Endothelial cell of umbilical vein (primary cell): ENCODE measurements at places on chromosomes 3 and 15.

DNA sequence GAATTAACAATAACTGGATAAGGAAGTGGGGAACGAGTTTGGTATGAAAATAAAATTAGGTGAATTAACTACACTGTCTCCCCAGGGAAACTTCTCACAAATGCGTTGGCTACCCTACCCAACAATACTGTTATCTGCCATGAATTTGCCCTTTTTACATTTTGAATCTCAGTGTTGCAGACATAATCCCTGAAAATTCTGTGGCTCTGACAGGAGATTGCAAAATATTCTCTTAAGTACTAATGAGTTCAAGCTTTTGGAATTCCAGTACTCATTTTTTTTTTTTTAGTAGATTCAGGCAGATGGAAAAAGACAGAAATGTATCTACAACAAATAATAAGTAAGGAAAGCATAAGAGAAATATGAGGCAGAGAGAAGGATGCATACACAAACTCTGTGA, 332.6 kb downstream of the LSAMP start:
- no peak for DNase-seq

DNA sequence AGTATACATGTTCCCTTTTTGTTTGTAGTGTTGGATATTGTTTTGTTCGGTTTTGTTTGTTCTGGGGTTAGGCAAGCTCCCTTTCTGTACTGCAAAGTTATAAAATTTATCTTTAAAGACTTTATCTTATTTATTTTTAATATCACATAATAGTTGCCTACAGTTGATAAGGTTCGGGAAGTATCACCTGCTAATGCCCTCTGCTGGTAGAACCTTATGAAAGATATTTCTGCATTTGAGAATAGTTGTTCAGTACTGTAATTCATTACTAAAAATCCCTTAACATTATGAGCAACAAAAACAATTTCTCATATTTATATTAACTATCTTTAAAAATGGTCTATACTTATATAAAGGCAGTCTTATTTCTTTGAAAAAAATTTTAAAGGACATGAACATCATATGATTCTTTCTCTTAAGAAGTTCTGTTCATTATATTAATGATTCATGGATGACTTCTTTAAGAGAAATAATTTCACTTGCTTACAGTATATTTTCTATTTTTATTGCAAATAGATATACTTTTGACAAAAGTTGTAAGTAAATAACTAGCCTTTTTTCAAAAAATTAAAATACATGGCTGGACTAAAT, 1126.8 kb downstream of the SI start:
- DNase-seq, result no peak

DNA sequence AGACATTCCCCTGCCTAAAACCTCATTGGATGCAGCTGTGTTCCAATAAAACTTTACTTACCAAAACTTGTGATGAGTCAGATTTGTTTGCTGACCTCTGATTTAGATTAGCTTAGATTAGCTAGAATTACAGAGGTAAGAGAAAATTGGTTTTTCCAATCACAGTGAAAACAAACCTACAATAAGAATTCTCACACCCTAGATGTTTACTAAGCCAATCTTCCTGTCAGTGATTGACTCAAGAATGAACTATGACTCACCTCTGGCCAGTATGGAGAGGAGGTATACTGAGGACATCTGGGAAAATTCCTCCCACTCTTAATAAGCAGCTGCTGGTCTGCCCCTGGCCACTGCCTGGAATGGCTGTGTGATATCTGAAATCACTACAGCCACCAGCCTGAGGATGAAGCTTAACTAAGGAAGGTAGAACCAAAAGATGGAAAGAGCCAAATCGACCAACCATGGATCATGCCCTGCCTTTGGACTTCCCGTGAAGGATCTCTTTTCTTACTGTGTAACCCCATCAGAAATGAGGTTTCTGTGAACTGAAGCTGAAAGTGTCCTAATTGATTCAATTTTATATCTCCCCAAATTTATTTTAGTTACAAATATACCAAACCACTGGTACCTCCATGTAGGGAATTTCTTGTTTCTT, 19.0 kb upstream of the GHSR start:
- peak; percentile 91 for DNase-seq

DNA sequence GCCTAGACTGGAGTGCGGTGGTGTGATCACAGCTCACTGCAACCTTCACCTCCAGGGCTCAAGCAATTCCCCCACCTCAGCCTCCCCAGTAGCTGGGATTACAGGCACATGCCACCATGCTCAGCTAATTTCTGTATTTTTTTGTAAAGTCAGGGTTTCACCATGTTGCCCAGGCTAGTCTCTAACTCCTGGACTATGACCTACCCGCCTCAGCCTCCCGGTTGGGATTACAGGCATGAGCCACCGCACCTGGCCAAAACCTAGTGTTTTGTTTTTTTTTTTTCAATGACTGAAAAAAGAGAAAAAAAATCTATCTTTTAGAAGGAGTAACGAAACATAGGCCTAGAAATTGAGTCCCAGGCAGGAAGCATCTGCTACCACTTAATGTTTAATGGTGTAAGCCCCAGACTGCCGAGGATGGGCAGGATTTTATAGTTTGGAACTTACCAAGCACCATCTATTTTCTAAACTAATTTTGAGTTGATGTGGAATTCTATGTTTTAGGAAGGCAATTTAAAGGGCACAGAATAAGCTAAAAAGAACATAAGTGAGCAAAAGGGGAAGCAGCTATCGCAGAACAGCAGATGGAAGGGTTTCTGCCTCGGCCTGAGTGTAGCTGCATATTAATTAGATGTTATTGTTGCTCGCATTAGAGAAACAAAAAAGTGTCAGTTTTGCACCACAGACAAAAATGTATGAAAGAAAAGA, 24.2 kb upstream of the CA12 start:
- no peak for DNase-seq

GRCh38 chr15:48962662-48963523, 826 bp downstream of the SHC4 start:
- DNase-seq, result peak; percentile 39

GRCh38 chr3:161559177-161559998, 62.8 kb downstream of the OTOL1 start:
- peak; percentile 21 for DNase-seq

GRCh38 chr3:28042707-28043106, 198.7 kb upstream of the CMC1 start:
- no peak for DNase-seq

DNA sequence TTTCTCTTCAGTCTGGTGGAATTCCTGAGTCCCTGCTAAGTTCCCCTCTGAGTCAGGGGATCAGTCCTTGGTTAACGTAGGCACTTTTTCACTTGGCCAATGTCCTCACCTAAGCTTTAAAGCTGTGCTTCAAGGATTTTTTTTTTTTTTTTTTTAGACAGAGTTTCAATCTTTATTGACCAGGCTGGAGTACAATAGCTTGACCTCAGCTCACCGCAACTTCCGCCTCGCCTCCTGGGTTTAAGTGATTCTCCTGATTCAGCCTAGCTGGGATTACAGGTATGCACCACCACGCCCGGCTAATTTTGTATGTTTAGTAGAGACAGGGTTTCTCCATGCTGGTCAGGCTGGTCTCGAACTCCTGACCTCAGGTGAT, 220.3 kb downstream of the STT3B start:
- no peak for DNase-seq

DNA sequence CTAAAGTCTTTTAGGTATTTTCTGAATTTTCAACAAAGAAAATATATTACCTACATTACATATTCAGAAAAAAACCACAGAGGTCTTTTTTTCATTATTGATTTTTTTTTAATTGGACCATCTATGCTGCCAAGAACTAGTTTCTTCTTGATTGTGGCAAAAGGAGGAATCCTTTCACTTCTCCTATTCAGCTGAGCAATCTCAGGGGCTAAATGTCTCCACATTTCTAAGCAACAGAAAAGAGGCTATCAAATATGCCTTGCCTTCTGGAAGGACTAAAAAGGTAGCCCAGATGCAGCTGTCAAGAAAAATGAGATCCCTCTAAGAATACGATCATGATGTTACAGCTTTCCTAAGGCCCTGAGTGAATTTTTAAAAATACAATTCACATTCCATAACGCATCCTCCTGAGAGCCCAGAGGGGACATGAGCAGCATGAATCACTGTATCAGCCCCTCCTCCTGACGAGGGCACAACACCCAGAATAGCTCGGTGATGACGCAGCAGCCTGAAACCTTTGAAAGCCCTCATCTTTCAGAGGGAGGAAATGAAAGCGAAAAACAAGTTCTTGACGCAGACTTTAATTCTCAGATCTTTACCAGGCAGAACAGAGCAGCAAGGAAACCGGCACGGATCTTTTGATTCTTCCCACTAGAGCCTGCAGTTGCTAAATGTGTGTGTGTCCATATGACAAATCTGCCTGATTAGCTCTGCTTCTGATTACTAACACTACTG, 24.6 kb downstream of the RUBCN start:
- peak; percentile 98 for DNase-seq

DNA sequence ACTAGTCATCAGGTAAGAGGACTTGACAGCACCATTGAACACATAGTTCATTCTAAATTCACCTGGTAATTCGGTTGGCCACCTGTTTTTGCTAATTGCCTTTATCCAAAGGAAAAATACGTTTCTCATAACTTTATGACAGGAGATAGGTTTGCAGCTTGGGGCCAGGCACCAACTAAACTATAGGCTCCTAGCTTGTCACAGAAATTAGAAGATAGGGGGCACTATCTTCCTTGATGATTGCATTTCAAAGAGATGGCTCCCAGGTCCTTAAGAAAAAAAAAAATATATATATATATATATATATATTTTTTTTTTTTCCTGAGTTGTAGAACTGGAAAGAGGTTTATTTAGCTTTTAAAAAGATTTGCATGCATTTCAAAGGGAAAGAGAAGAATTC, 563.6 kb downstream of the NAALADL2 start:
- no peak for DNase-seq

- no peak for DNase-seq
Measured at GRCh38 chr15:34252545-34252944, 27.7 kb downstream of the EMC4 start.

- no peak for DNase-seq
Measured at GRCh38 chr3:145272684-145273083, 888.3 kb downstream of the PLOD2 start.

DNA sequence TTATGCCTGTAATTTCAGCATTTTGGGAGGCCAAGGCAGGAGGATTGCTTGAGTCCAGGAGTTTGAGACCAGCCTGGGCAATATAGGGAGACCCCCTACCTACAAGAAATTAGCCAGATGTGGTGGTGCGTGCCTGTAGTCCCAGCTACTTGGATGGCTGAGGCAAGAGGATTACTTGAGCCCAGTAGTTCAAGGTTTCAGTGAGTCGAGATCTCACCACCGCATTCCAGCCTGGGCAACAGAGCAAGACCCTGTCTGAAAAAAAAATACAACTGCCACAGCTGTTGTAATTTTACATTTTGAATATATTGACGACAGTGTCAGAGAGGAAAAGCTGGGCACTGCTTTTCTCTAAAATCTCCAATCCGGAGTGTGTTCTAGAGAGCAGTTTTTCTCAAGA, 21.2 kb downstream of the TATDN2 start:
- DNase-seq, result no peak

- no peak for DNase-seq
Measured at GRCh38 chr15:63389902-63390670, 8.4 kb upstream of the CA12 start.

DNA sequence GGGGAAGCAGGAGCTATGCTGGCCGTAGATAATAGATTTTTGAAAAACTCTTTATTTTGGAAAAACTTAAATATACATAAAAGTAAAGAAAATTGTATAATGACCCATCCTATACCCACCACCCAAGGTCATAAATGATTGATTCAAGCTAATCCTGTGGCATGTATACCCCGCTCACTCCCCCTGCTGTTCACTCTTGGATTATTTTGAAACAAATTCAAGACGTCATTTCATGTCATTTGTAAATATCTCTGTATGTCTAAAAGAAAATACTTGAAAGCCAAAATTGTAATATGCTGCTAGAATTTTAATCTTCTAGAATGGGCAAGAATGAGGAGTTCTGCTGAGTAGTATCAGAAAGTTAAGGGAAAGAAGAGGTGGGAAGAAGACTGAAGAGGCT, 241.7 kb downstream of the FEZF2 start:
- DNase-seq, result peak; percentile 47

DNA sequence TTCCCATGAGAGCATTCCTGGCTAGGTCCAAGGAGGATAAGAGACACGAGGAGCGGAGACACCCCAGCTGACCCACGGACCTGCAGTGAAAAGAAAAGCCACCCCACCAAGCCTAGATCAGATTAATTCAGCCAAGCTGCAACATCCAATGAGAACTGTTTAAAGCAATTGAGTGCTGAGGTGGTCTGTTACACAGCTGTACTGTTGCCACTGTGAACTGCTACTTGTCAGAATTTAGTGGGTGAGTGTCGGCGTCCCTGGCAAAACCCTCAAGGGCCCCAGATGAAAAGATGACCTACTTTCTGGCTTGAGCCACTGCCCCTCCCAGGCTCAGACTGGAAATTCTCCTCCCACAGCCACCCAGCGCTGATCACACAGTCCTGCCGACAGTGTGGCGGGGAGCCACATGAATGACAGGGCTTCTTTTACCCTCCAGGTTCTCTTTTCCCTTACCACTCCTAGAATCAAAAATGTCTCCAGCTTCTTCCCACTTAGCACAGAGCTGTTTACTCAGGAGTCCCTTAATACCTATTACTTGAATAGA, 26.4 kb upstream of the KBTBD12 start:
- no peak for DNase-seq

- no peak for DNase-seq
Measured at GRCh38 chr15:36029606-36030210, 483.7 kb upstream of the DPH6 start.

DNA sequence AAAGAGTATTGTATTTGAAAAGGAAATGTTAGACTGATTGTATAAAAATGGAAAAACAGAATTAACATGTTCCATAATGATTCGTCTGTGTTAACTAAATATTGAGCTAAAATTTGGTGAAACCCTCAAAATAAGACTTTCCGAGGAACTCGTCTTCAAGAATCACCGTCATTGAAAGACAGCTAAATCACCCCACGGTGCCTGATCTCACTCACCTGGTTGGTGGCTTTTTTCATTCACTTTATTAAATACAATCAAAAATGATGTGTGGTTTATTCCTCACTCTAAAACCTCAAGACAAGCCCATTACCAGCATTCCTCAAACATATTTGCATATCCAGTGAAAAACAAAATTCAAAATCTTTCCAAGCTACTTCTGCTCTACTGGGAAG, 153.9 kb downstream of the FOXP1 start:
- no peak for DNase-seq

GRCh38 chr3:55668359-55668758, 181.3 kb upstream of the WNT5A start:
- no peak for DNase-seq

DNA sequence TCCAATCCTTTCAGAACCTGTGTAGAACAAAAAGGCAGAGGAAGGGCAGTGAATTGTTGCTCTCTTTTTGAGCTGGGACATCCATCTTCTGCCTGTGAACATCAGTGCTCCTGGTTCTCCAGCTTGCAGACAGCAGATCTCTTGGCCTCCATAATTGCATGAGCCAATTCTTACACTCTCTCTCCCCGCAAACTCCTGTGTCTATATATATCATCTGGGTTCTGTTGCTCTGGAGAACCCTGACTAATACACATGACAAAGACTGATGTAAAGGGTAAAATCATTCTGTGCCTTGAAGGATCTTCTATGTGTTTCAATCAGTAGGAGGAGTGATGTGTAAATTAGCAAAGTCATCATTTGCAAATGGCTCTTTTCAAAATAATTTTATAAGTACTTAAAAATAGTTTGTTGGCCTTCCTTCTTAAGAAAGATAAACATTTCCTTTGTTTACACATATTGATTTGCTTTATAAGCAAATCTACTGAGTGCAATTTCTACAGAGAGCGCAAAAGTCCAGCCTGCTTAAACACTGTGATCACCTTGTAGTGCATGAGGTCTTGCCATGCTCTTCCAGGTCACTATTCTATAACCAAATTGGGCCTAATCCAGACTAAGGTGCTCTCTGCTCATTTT, 154.9 kb upstream of the ANKRD28 start:
- no peak for DNase-seq

- DNase-seq, result peak; percentile 35
Measured at GRCh38 chr15:30043211-30043655, 39.5 kb upstream of the GOLGA8J start.
